ENCODE measurements at places on chromosomes 7 and 10. TPM values are rescaled to one million over a fixed set of nuclear protein-coding genes. Genes with fewer than 3 reads are reported as not detected.

Gene AMPH
- 20.0 TPM for polyA plus RNA-seq

Gene PTN
- polyA plus RNA-seq, result 176 TPM

Gene MTPN
- polyA plus RNA-seq, result 163 TPM

Gene HOXA13
- polyA plus RNA-seq, result not detected

Gene SAMD9
- polyA plus RNA-seq, result 5.6 TPM

Gene SH2D4B
- polyA plus RNA-seq, result 0.15 TPM

Gene NME8
- polyA plus RNA-seq, result not detected

Gene COBL
- polyA plus RNA-seq, result 24.9 TPM

Gene NUTM2D
- polyA plus RNA-seq, result 12.7 TPM

Gene TMEM213
- polyA plus RNA-seq, result 39.2 TPM

Gene ATG9B
- polyA plus RNA-seq, result 3.0 TPM

Gene UNC5B
- polyA plus RNA-seq, result 45.4 TPM

Gene AGFG2
- 10.0 TPM for polyA plus RNA-seq

Gene TMEM184A
- 6.1 TPM for polyA plus RNA-seq

Gene AKR1C2
- 8.5 TPM for polyA plus RNA-seq

Gene EBLN1
- polyA plus RNA-seq, result not detected

Gene CNNM1
- 1.8 TPM for polyA plus RNA-seq

Gene TMEM236
- polyA plus RNA-seq, result 0.37 TPM

Gene DGKI
- polyA plus RNA-seq, result 1.6 TPM

Gene NRCAM
- polyA plus RNA-seq, result 27.3 TPM
